Natural killer cell treated with Interleukin-12 subunit alpha and Interleukin-12 subunit beta and Interleukin-15 and Interleukin-18, amount 100 ng/mL, for 72 hours (primary cell): ENCODE measurements at places on chromosomes 2 and 18. TPM values are rescaled to one million over a fixed set of nuclear protein-coding genes. Genes with fewer than 3 reads are reported as not detected.

Gene KIAA1328
- 6.1 TPM for total RNA-seq

Gene PAX3
- total RNA-seq, result not detected

Gene PLCL1
- 0.14 TPM for total RNA-seq

Gene NDUFV2
- total RNA-seq, result 295 TPM

DNA sequence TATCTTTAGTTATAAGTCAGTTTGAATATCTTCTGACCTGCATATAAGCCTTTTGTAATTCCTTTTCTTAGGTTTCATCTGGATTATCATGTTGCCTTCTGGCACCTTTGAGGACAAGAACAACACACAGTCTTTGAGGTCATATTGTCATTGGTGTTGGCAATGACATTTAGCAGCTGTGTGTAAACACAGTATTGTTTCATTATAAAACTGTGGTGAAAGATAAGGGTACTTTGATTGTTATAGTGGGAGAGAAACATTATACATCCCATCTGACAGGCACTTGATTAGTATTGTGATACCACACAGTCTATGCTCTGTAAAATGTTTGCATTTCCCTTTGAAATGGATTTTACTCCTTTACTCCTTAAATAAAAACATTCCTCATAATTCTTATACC lies 313.5 kb downstream of the RPRM start:
- H3K27ac ChIP-seq, result no peak overlapping the region
- no peak overlapping the region for H3K4me3 ChIP-seq
- H3K4me1 ChIP-seq, result no peaks in the 10 kb centered on the region

DNA sequence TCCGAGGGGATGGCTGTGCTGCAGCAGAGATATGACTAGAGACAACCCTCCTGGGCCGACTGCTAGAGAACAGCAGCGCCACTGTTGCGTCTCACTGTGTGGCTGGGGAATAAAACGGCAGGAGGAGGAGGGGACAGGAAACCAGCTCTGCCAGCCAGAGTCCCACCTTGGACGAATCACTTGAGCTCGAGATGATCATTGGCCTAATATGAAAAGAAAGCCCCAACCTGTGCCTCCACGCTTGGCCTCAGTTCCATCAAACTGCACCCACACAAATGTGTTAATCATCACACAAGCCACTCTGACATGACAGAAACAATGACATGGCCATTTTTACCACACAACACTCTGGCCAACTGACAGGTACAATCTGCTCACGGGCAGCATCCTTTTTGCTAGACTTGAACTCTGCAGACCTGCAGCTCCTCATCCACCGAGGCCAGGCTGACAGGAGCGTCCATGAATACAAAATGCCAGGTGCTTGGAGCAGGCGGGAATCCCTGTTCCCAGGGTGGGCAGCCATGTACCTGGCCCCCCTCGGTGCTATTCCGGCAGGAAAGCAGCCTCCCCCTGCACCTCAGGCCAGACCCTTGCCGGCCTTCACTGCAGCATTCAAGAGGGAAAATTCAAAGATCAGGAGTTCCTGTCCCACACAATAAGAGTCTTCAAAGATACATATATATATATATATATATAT lies 52.3 kb downstream of the PARD6G start:
- H3K27me3 ChIP-seq, result peaks cover 16% of the 10 kb centered on the region
- peaks cover 5% of the 10 kb centered on the region for H3K4me1 ChIP-seq
- H3K27ac ChIP-seq, result no peak overlapping the region
- DNase-seq, result no peak

DNA sequence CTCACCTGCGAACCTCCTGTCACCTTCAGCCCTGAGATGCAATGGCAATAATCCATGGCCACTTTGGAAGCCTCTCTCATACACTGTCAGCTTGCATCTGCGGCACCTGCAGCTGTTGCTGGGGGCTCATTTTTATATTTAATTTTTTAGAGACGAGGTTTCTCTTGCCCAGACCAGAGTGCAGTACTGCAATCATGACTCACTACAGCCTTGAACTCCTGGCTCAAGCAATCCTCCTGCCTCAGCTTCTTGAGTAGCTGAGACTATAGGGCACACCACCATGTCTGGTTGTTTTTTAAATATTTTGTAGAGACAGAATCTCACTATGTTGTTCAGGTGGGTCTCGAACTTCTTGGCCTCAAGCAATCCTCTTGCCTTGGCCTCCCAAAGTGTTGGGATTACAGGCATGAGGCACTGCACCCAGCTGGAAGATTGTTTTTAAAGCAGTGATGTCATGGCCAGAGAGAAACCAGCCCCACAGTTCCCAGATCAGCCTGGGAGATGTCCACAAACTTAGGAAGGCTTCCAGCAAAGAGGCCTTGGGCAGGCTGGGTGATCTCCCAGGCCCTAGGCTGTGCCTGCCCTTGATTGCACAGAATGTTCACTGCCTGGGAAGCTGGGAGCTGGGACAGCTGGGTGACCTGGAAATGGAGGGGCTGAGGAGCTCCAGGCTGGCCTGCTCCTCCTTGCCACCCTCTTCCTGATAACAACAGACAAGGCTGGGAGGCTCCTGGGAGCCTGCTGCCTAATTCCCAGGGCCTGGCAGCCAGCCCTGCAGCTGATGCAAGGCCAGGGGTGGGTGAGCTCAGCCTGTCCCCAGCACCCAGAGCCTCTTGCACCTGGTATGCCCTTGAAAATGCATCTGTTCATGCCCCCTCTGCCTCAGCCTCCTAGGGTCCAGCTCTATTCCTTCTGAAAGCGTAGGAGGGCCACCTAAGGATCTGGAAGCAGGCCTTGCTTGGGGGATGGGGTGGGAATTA lies 27.1 kb downstream of the SH2D6 start:
- no peaks in the 10 kb centered on the region for H3K4me1 ChIP-seq
- H3K4me3 ChIP-seq, result no peak overlapping the region
- DNase-seq, result no peak
- no peaks in the 10 kb centered on the region for H3K27me3 ChIP-seq
- H3K36me3 ChIP-seq, result no peaks in the 10 kb centered on the region
